ENCODE measurements at places on chromosomes 5 and 9.
A peak's percentile ranks its signal among the peaks of the same experiment; 100 is the strongest.

- no peak overlapping the region for H3K4me3 ChIP-seq
- H3K27ac ChIP-seq, result no peak overlapping the region
- no peaks in the 10 kb centered on the region for H3K4me1 ChIP-seq
- peaks cover 2% of the 10 kb centered on the region for H3K27me3 ChIP-seq
- DNase-seq, result no peak
Observed at GRCh38 chr5:51013036-51013435, 346.6 kb downstream of the PARP8 start.

GRCh38 chr5:119269061-119269944 is 86.5 kb upstream of the TNFAIP8 start:
- peak overlapping the region; percentile 94 for H3K4me3 ChIP-seq
- DNase-seq, result peak; percentile 13
- H3K27ac ChIP-seq, result peak overlapping the region; percentile 44
- peaks cover 7% of the 10 kb centered on the region for H3K36me3 ChIP-seq

GRCh38 chr5:1095302-1095989 is 16.4 kb downstream of the SLC12A7 start:
- H3K4me3 ChIP-seq, result no peak overlapping the region
- H3K27ac ChIP-seq, result peak overlapping the region; percentile 61
- H3K4me1 ChIP-seq, result peaks cover 73% of the 10 kb centered on the region
- no peaks in the 10 kb centered on the region for H3K27me3 ChIP-seq
- H3K36me3 ChIP-seq, result peaks cover 13% of the 10 kb centered on the region

DNA sequence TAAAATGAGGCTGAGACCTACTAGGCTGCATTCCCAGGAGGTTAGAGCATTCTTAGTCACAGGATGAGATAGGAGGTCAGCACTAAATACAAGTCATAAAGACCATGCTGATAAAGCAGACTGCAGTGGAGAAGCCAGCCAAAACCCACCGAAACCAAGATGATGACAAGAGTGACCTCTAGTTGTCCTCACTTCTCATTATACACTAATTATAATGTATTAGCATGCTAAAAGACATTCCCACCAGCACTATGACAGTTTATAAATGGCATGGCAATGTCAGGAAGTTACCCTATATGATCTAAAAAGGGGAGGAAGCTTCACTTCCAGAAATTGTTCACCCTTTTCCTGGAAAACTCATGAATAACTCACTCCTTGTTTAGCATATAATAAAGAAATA is 88.6 kb downstream of the PLPPR1 start:
- H3K27me3 ChIP-seq, result peaks cover 5% of the 10 kb centered on the region
- no peak overlapping the region for H3K27ac ChIP-seq
- H3K4me3 ChIP-seq, result no peak overlapping the region
- DNase-seq, result no peak
- H3K36me3 ChIP-seq, result no peaks in the 10 kb centered on the region

DNA sequence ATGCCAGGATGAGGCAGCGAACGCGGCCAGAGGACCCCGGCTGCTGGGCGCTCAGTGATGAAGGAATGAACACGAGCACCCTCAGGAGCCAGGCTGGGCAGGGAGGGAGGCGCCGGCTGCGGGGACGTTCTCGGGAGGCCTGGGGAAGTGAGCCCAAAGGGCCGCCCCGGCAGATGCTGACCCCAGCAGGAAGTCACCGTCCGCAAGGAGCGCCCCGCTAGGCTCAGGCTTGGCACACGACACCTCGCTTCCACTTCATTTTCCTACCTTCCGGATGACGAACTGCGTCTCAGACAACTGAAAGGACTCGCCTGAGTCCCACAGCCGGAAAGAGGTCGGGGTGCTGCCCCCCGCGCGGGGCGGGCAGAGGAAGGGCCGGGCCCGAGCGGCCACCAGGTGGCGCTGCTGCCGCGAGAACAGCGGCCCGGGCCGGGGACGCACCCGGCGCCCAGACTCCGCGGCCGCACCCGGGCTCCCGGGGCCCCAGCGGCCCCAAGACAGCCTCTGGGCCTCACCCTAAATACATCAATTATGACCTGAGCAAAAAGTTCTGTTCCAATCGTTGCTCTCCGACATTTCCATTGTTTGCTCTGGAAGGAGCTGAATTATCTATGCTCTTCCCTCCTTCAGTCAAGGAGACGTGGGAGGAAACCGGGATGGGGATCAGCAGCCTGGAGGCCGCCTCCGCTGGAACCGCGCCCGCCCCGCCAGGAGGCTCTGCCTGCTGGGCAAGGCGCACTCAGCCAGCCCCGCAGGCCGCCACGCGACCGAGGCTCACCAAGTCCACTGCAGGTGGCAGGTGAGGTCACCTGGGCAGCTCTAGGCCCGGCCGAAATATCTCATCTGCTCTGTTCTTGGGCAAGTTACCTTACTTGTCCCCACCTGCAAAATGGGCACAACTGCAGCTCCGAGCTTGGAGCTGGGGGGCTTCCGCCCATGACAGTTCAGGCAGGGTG is 107.0 kb downstream of the ZNF354C start:
- H3K27ac ChIP-seq, result no peak overlapping the region
- DNase-seq, result peak; percentile 80
- peak overlapping the region; percentile 49 for H3K4me3 ChIP-seq
- no peaks in the 10 kb centered on the region for H3K4me1 ChIP-seq

DNA sequence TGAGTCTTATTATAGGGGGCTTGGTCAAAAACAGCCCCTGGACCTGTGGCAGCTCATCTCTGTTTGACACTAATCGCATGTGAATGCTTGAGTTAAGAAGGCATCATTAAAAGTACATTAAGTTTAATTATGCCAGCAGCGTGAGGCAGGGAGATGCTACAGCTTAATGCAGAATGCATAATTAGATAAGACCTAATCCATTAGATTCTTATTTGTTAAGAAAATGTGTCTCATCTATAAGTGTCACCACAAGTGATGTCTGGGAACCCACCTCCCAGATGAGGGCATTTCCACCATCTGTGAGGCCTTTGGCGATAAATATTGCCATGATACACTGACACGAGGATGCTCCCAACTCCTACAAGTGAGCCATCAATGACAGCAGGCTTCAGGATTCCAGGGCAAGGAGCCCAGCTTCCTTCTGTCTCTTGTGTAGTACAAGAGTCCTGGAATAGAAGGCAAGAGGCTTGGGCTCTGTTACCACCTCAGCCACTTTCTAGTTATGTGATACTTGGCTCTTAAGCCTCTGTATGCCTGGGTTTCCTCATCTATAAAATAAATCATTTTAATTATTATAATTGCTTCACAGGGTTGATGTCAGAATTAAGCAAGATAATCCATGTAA is 202.7 kb downstream of the FAM114A2 start:
- no peak overlapping the region for H3K27ac ChIP-seq
- H3K27me3 ChIP-seq, result no peaks in the 10 kb centered on the region
- H3K36me3 ChIP-seq, result no peaks in the 10 kb centered on the region

DNA sequence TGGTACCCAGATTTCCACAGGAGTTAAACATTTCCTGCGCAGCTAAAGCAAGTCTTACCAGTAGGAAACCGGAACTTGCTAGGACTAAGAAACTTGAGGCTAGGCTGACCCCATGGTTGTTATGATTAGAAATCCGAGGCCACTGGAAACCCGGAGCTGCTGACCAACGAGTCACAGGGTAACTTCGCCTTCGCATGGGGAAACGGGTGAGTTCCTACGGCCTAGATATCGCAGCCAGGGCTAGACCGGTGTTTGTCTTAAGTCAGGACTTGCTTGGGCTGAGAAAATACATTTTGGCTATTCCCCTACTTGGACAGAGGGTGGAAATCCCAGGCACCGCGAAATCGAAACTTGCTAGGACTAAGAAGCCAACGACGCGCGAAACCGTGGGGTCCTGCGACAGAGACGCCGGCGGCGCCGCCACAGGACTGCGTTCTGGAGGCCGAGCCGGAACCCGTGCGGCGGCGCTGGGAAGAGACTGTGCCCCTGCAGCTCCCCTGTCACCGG is 1.6 kb upstream of the ANXA2R start:
- H3K27me3 ChIP-seq, result peaks cover 91% of the 10 kb centered on the region
- H3K36me3 ChIP-seq, result no peaks in the 10 kb centered on the region
- peak overlapping the region; percentile 51 for H3K27ac ChIP-seq

- no peak overlapping the region for H3K27ac ChIP-seq
- H3K4me3 ChIP-seq, result no peak overlapping the region
- peaks cover 19% of the 10 kb centered on the region for H3K4me1 ChIP-seq
- no peaks in the 10 kb centered on the region for H3K36me3 ChIP-seq
Observed at GRCh38 chr9:137315581-137316011, 13.5 kb upstream of the NRARP start.

DNA sequence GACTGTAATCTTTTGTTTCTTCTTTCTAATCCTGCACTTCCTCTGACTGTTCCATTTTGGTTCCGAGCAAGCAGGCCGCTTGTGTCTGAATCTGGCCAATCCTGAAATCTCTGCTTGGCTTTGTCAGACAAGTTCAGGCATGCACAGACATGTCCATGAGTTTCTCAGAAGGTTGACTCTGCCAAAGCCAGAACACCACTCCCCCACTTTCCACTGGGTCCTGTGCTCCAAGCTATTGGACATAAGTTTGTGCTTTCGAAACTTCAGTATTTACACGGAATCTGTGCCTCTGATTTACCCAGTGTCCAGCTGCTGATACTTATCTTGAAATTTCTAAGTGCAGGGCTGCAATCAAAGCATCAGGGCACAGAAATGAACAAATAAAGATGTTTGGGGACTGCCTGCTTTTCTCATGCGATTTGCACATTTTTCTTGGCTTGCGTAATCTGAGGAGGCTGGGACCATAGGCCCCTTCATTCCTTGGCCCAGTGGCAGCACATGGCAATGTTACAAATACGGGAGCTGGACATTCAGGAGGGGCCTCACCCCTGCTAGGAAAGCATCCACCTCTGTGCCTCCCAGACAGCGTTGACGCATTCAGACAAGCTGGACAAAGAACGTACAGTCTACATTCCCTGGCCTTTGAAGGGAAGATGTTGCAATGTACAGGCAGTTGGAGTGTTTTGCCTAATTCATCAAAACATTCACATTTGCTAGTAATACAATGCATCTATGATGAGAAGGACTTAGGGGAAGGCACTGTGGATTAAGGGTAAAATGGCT is 209.2 kb upstream of the PAPPA start:
- no peak overlapping the region for H3K4me3 ChIP-seq
- H3K4me1 ChIP-seq, result peaks cover 15% of the 10 kb centered on the region
- peaks cover 4% of the 10 kb centered on the region for H3K27me3 ChIP-seq
- H3K27ac ChIP-seq, result peak overlapping the region; percentile 98
- no peak for DNase-seq

- H3K36me3 ChIP-seq, result no peaks in the 10 kb centered on the region
- no peak overlapping the region for H3K4me3 ChIP-seq
- no peak for DNase-seq
- H3K4me1 ChIP-seq, result peaks cover 16% of the 10 kb centered on the region
Observed at GRCh38 chr9:99087462-99087861, 17.5 kb upstream of the TGFBR1 start.

DNA sequence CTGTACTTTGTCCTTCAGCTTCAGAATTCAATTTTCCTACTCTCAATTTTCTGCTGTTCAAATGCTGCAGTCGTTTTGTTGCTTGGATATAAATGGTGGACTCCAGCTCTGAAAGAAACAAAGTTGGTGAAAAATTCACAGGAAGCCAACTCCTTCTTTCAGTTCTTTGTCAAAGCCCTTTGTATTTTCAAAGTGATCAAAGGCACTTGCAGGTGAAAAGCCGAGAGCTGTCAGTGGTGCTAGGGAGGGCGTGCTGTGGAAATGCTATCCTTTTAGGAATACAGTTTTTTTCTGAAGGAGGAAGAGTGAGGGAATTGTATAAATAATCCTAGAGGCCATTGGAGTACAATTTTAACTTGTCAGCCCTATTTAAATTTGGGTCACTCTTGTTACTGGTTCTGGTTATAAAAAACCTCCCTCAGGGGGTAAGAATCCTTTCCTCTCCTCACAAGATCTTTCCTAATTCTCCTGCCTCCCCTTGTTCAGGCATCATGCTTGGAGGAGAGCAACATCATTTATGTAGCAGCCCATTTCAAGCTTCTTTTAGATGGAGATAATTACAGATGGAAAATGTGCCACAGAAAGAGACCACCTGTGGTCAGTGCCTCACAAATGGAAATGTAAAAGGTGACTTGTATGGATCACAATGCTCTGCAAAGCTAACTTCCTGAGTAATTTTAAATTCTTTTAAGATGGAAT is 62.5 kb upstream of the GHR start:
- H3K4me1 ChIP-seq, result no peaks in the 10 kb centered on the region
- H3K27ac ChIP-seq, result no peak overlapping the region
- no peak overlapping the region for H3K4me3 ChIP-seq
- no peak for DNase-seq
- H3K36me3 ChIP-seq, result no peaks in the 10 kb centered on the region
- H3K27me3 ChIP-seq, result no peaks in the 10 kb centered on the region
